NCI-H526 (cell line): ENCODE measurements at places on chromosomes 4 and X.

DNA sequence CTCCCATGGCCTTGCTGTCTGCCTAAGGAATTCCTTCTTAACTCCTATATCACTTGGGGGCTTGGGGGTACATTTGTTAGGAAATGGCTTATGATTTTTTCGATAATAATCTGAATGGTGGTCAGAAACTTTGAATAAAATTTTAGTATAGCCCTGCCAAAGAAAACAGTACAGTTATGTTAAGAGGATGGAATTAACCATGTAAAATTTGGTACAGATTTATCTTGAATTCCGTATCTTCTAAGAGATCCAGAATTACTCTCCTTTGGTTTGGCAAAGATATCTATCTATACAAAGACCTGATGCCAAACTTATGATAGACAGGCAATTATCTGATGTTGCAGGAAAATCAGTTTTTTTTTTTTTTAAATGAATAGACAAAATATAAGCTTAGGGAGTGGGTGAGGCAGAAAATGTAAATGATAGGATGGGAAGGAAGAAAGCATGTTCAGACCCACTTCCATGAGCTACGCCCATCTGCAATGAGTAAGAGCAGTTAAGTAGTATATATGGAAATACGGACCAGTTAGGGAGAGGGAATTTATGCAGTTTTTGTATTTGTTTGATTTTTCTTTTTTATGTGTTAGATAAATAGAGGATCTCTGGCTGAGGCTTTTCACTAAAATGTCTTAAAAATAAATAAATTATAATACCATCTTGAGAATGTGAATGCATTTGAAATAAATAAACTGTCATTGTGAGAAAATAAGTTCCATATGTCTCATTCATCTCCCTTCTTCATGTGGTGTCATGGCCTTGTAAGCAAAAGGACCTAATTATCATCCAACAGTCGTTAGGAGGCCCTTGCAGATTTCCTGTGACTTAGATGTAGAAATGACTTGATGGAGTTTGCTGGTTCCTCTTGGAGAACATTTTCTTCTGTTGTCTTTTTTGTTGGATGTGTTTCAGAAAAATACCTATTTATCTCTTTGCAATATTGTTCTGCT lies 389.6 kb downstream of the ARHGAP24 start:
- no peak for DNase-seq

DNA sequence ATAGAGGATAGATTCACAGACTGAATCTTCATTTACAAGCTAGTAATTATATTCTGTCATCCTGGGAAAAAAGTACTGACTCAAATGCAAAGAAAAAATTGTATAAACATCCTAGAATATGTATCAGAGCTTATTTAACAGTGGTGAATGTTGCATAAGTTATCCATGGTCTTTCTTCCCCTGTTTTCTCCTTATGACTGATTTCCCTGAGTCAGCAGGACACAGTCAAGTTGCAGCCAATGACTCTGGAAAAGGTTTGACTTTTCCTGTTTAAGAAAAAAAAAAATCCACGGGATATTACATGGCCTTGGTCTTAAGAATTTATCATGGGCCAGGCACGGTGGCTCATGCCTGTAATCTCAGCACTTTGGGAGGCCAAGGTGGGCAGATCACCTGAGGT lies 36.5 kb downstream of the INPP4B start:
- DNase-seq: no peak

DNA sequence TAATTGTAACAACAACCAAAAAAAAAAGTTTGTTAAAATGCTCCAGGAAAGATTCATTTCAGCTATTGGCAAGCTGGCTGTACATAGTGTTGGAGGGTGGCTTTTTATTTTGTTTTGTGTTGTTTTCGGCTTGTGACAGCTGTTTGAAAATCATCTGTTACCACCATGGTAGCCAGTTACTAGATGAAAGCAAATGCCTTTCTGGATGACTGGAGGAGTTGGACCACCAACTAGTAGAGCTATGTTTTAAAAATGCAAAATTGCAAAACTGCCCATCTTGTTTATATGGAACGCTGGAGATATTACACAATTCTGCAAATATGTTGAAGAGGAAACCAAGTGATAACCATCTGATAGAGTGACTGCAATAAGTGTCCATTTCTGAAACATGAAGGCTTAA lies 53.2 kb upstream of the TNIP3 start:
- DNase-seq: no peak

GRCh38 chr4:183111452-183111885 lies 12.4 kb downstream of the WWC2 start:
- DNase-seq: no peak

DNA sequence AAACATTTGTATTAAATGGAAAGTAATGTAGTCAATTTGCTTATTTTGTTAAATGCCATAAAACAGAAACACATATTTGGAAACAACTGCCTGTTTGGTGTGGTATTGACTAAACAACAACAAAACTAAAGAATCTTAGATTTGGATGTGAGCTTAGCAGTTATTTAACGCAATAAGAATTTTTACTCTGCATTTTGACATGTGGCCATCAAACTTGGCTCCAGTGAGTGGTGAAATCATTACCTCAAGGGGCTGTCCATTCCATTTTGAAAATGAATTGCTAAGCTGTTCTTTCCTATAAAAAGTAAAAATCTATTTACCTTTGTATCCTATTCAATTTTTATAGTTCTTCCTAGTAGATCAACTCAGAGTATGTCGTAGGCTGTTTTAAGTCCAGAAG lies 84.2 kb downstream of the DKK2 start:
- no peak for DNase-seq

DNA sequence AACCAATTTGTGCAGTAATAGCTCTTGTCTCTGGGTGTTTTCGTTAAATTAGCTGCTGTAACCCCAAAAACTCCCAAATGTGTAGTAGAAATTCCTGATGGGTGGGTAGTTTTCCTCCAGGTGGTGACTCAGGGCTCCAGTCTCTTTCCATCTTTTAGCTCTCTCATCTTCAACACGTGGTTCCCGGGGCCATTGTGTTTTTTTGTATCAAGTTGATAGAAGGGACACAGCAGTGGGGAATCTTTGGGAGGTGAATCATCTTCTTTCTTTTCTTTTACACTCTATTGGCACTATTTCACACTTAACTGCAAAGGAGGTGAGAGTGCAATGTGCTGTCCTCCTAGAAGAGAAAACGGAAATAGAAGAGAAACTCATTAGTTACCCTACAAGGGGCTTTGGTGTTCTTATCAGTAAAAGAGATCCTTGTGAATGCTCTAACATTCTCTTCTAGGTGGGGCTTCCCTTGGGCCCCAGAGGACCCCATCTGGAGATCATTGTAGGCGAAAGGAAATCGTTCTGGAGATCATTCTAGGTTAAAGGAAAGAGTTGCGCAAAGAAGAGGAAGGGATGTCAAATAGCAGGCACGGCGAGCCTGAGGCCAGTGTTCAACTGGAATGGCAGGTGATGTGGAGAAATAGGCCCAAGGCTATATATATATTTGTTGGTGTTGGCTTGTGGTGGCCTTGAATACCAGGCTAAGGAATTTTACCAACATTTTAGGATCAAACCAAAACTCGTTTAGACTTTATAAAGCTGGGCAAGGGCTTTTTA lies 68.2 kb upstream of the ACSL1 start:
- DNase-seq: no peak

GRCh38 chrX:78922754-78923153 lies 22.4 kb upstream of the P2RY10 start:
- DNase-seq: no peak

DNA sequence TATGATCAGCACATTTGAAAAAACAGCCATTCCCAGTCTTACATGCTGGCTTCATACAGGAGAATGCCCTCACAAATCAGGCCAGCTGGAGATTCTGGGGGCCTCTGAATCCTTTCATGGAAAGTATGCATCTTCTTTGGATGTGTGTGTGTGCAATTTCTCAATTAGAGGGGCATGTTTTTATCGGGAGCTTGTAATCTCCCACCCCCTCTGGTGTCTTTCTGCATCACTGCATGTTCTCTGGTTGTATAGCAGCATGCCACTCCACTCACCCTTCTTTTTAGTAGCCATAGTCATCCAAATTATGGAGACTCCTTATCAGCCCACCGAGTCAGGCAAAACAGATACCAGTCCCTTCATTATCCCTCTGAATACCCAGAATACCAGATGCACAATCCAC lies 282.2 kb upstream of the SLIT2 start:
- no peak for DNase-seq

GRCh38 chr4:86033171-86033570 lies 326.7 kb downstream of the MAPK10 start:
- no peak for DNase-seq

GRCh38 chr4:120841580-120841979 lies 80.9 kb downstream of the PRDM5 start:
- DNase-seq: no peak

GRCh38 chr4:13944095-13944511 lies 316.6 kb upstream of the BOD1L1 start:
- no peak for DNase-seq

DNA sequence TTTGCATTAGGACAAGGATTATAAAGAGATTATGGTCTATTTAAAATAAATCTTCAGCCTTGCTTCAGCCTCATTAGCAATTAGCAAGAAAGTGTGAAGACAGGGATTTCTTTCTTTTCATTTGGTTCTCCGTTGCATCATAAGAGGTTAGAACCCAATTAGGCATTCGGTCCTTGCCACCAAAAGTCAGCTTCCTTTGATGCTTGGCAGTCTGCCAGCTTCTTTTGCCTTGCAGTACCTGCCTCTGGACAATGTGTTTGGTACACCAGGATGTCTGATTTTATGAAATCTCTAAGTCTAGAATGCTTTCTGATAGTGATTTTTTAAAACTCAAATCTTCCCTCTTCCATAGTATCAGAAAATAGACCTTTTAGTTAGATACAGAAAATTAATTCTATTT lies 12.4 kb downstream of the SMIM20 start:
- DNase-seq: no peak

- DNase-seq: no peak
Observed at GRCh38 chrX:149948016-149948415, 9.7 kb upstream of the EOLA2 start.

GRCh38 chr4:147596981-147597380 lies 20.2 kb upstream of the TMEM184C start:
- DNase-seq: no peak

DNA sequence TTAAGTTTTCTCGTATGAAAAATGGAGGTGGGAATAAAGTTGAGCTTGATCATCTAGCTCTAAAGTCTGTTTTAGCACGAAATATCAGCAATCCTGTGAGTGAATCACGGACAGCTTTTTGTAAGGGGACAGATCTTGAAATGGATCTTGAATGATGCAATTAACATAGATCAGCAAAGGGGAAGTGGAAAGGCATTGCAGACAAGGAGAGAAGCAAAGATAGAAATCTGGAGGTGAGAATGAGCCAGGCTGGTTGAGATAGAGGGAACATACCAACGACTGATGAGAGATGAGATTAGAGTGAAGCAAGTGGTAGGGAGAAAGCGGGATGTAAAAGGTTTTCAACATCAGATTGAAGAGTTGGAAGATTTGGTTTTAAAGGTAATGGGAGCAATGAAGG lies 4.6 kb upstream of the DGKK start:
- no peak for DNase-seq

DNA sequence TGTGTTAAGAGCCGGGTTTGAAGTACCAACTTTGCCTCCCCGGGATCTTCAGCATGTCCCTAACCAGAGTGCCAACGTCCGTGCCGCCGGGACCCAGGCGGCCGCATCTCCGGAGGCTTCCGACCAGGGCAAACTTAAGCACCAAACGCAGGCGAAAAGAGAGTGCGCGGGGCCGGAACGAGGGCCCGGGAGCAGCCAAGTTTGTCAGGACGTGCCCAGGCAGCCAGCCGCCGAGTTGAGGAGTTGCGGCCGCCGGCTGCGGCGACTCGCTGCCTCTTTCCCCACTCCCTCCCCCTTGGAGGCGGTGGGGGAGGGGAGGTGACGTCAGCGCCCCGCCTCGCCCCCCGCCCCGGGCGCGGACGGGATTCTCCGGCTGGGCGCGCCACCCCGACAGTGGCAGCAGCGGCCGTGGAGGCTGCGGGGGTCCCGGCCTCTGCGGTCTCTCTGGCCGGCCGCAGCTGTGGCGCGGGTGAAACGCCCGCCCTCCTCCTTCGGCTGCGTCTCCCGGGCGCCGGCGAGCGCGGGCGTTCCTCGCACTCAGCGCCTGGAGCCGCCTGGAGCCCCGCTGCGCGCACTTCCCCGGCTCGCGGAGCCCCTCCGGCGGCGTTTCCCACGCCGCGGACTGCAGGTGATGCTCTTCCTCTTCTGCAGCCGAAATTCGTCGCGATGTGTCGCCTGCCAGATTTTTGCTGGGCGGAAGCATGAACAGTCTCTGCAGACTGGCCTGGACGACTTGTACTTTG lies 2.9 kb upstream of the FAT1 start:
- no peak for DNase-seq

GRCh38 chrX:137749246-137749645 lies 183.3 kb downstream of the ZIC3 start:
- DNase-seq: no peak
